ENCODE measurements at places on chromosomes 4 and X. TPM values are rescaled to one million over a fixed set of nuclear protein-coding genes. Genes with fewer than 3 reads are reported as not detected.

The KDR gene
- 56.2 TPM for total RNA-seq

The NEUROG2 gene
- not detected for total RNA-seq

The KIT gene
- total RNA-seq: 17.6 TPM

The SLC10A4 gene
- total RNA-seq: 1.8 TPM

The CXorf38 gene
- total RNA-seq: 16.0 TPM
